ENCODE measurements at places on chromosomes 12 and 14. TPM values are rescaled to one million over a fixed set of nuclear protein-coding genes. Genes with fewer than 3 reads are reported as not detected.
A peak's percentile ranks its signal among the peaks of the same experiment; 100 is the strongest.

DNA sequence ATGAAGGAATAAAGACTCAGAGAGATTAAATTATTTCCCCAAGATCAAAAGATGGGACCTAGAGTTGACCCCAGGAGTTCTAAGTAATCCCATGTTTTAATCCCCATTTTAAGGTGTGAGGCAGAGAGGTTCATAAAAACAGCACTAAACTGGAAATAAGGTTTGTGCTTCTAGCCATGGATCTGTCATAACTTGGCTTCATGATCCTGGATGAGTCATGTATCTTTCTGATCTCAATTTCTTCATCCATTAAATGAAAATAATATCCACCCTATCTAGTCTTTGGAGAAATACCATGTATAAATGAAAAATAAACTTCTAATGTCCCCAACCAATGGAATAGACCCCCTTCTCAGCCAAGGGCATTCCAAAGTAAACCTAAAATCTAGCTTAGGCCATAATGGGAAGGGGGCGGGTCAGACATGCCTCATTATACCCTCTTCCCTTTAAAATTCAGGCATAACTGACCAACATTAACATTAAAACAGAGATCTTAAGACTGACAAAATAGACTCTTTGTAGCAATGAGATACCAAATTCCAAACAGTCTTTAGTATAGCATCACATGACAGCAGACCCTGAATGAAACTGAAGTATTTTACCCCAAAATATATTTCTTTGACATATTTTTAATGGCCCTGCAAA is 47.8 kb downstream of the SLC41A2 start:
- H3K27ac ChIP-seq: no peak overlapping the region
- H3K4me1 ChIP-seq: no peaks in the 10 kb centered on the region
- DNase-seq: no peak
- no peaks in the 10 kb centered on the region for H3K27me3 ChIP-seq
- H3K36me3 ChIP-seq: no peaks in the 10 kb centered on the region

- H3K27ac ChIP-seq: no peak overlapping the region
- no peaks in the 10 kb centered on the region for H3K27me3 ChIP-seq
- no peaks in the 10 kb centered on the region for H3K4me1 ChIP-seq
- H3K36me3 ChIP-seq: no peaks in the 10 kb centered on the region
- H3K4me3 ChIP-seq: no peak overlapping the region
- DNase-seq: no peak
These were observed 249.1 kb downstream of the LRIG3 start for GRCh38 chr12:58671196-58671595.

- no peak overlapping the region for H3K27ac ChIP-seq
- H3K27me3 ChIP-seq: no peaks in the 10 kb centered on the region
- no peak for DNase-seq
- H3K4me3 ChIP-seq: no peak overlapping the region
These were observed 13.6 kb upstream of the MDM1 start for GRCh38 chr12:68345763-68346162.

- H3K27me3 ChIP-seq: no peaks in the 10 kb centered on the region
- H3K4me1 ChIP-seq: no peaks in the 10 kb centered on the region
- no peak overlapping the region for H3K4me3 ChIP-seq
These were observed 141.5 kb downstream of the TBC1D30 start for GRCh38 chr12:64965920-64966319.

DNA sequence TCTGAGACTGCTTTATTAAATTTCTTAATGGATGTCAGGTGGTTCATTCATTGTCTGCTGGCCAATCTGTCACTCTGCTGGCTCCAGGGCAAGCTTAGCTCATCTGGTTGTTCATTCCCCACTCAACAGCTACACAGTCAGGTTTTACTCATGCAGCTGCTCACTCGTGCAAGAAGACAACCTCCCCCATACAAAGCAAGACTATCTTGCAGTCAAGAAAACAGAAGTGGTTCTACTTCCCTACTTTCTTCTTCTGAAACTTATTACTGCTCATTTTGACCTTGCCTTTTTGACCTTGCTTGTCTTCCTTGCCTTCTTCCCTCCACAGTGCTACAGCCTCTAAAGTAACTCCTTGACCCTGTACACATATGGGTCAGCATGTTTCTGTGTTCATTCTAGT is 277.9 kb downstream of the SSPN start:
- no peaks in the 10 kb centered on the region for H3K36me3 ChIP-seq
- peaks cover 7% of the 10 kb centered on the region for H3K4me1 ChIP-seq
- H3K27ac ChIP-seq: no peak overlapping the region
- H3K4me3 ChIP-seq: no peak overlapping the region
- no peaks in the 10 kb centered on the region for H3K27me3 ChIP-seq

- peaks cover 9% of the 10 kb centered on the region for H3K36me3 ChIP-seq
- no peak overlapping the region for H3K4me3 ChIP-seq
- H3K27me3 ChIP-seq: no peaks in the 10 kb centered on the region
- H3K4me1 ChIP-seq: no peaks in the 10 kb centered on the region
- no peak overlapping the region for H3K27ac ChIP-seq
- no peak for DNase-seq
These were observed 117.9 kb downstream of the SCAF11 start for GRCh38 chr12:45872446-45872845.

GRCh38 chr14:51093371-51094281 is 1.3 kb downstream of the TRIM9 start:
- DNase-seq: peak; percentile 7
- H3K27me3 ChIP-seq: peaks cover 11% of the 10 kb centered on the region
- H3K4me3 ChIP-seq: peak overlapping the region; percentile 52
- H3K4me1 ChIP-seq: peaks cover 14% of the 10 kb centered on the region
- no peaks in the 10 kb centered on the region for H3K36me3 ChIP-seq
- no peak overlapping the region for H3K27ac ChIP-seq

GRCh38 chr12:93292213-93292612 is 85.5 kb upstream of the NUDT4 start:
- no peaks in the 10 kb centered on the region for H3K27me3 ChIP-seq
- H3K4me1 ChIP-seq: no peaks in the 10 kb centered on the region
- no peak overlapping the region for H3K4me3 ChIP-seq
- H3K36me3 ChIP-seq: no peaks in the 10 kb centered on the region
- no peak for DNase-seq
- no peak overlapping the region for H3K27ac ChIP-seq

DNA sequence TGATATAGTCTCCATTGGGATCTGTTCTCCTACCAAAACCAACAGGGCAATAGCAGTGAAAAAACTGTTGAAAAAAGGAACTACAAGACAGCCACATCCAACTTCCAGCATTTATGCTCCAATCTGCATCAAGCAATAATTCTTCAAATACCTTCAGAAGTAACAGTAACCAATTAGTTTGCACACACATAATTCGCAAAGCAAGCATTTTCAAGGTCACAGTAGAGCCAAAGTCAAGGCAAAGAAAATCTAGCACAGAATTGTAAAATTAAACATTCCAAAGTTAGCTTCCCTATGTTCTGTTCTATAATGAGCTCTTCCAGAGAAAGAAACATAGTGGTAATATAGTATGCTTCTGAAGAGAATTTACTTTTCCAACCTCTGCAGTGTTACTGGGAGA is 11.0 kb upstream of the MTERF2 start:
- no peak overlapping the region for H3K4me3 ChIP-seq
- no peaks in the 10 kb centered on the region for H3K27me3 ChIP-seq
- H3K27ac ChIP-seq: no peak overlapping the region

Gene LTBP2
- total RNA-seq: 162 TPM

Gene KLRC2
- 0.54 TPM for total RNA-seq
